ENCODE measurements at places on chromosomes 13 and 19. TPM values are rescaled to one million over a fixed set of nuclear protein-coding genes. Genes with fewer than 3 reads are reported as not detected.

Gene CYP4F8
- total RNA-seq = not detected

Gene ATCAY
- not detected for total RNA-seq

Gene AXL
- 32.0 TPM for total RNA-seq

Gene ISOC2
- 88.9 TPM for total RNA-seq

Gene DNAAF3
- total RNA-seq = 1.2 TPM

Gene POGLUT2
- 5.1 TPM for total RNA-seq
